ENCODE measurements at places on chromosomes 6 and 20.

- no peak for DNase-seq
Observed at GRCh38 chr20:34774449-34774848, 51.0 kb downstream of the NCOA6 start.

DNA sequence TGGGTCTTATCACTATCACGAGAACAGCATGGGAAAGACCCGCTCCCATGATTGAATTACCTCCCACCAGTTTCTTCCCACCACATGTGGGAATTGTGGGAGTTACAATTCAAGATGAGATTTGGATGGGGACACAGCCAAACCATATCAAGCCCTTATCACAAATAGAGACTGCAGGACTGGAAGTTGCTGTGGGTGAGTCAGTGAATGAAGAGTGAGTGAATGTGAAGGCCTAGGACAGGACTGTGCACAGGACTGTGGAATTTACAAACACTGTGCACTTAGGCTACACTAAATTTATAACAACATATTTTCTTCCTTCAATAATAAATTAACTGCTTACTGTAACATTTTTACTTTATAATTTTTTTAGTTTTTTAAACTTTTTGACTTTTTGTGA, 30.2 kb upstream of the BCAS1 start:
- DNase-seq: no peak

GRCh38 chr6:16511723-16512489, 249.4 kb downstream of the ATXN1 start:
- no peak for DNase-seq

GRCh38 chr20:49985617-49986016, 2.8 kb downstream of the SNAI1 start:
- no peak for DNase-seq

DNA sequence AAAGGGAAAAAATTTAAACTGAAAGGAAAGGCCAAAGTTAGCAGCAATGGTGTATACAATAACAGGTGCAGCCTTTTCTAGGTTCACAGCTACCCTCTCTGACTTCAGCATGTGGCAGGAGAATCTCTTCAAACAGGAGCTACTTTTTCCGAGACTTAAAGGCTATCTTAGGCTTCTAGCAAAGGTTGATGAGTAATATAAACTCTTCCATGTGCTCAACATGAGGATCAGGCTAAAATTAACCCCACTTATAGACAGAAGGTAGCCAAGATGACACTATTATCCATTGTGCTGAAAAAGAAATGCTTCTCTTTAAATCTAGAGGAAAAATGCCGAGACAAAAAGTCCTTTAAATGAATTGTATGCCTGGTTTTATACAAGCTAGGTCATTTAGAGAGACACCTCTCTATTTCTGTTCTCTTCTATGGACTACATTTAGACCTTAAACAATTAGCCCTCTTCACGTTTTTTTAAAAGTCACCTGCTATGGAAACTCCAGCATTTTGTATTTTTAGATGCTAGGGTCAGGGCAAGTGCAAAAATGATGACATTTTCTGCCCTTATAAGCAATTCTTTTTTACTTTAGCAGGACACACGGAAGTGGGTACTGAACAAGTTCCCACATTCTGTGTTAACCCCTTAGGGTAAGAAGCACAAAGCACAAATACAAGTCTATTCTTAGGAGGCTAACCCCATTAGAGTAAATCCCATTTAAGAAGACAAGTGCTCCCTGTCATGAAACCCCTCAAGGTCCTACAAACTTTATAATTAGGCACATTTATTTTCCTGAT, 216.8 kb upstream of the CITED2 start:
- DNase-seq: no peak

DNA sequence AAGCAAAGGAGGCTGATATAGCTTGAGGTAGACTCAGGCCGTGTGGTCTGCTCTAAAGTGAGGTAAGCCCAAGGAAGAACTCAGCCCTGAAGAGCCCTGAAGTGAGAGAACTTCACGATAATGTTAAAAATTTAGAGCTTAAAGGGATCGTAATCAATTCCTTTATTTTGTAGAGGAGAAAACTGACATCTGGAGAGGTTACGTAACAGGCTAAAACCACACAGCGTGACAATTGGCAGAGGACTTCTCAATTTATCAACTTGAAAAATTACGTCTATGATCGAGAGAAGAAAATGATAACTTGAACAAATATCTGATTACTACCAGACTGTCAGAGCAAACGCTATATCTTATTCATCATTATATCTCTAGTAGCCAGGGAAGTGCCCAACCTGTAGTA, 121.8 kb upstream of the FOXO3 start:
- DNase-seq: no peak

DNA sequence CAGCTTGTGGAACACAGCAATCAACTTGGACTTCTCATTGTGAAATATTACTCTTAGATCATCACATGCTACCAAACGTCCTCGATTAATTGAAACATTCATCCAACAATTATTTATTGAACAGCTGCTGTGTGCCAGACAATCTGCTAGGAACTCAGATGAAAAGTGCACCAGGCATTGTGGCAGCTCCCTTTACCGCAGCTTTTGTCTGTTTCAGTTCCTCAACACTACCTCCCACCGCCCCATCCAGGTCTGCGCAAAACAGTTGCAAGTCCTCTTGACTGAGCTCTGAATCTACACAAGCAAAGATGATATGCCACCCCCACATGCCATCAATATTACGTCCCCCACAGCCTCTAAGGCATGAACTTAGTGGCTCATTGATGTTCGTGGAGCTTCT, 1094.4 kb upstream of the MAP3K7 start:
- DNase-seq: no peak

GRCh38 chr6:6317386-6317785, 3.1 kb downstream of the F13A1 start:
- no peak for DNase-seq

DNA sequence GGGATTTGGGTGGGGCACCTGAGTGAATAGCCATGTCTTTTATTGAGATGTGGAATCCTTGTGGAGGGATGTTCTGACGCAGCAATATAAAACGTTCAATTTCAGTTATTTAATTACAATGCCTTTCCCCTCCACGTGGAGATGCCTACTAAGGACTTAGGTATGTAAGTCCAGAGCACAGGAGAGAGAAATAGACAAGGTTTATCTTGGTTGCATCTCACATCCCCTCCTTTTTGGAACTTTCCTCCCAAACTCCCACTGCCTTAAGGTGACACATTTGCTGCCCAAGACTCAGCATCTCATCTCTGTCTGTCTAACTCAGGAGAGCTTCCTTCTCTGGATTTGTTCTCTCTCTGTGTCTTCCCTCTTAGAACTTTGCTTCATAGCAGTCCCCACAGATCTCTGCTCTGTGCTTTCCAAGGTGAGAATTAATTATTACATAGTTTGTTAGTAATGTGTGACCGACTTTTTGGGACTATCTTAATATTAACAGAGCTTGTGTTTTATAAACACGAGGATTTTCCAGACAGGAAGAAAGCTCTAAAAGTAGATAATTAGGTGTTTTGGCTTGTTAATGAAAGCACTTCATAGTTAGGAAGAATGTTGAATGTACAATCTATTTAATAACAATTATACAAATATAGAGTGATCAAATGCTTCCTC, 52.6 kb downstream of the COL19A1 start:
- peak; percentile 25 for DNase-seq

DNA sequence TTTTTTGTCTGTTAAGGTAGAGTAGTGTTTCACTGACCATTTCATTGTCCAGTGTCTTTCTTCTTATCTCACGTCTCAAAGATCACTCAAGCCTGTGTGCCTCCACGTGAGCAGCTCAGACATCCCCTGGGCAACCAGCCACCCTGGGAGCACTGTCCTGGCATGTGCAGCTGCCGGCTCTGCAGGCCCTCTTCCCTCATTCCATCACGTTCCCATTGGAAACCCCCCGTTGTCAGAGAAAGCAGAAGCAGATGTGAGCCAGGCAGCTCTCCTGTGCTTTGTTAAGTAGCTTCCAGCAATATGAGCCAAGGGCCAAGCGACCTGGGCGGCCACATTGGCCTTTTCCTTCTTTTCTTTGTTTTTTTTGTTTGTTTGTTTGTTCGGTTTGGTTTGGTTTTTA, 233.2 kb upstream of the SYNDIG1 start:
- no peak for DNase-seq

All from EH (cell line).